ENCODE measurements at places on chromosomes 12 and 14.

- ATAC-seq = peak; percentile 41
Observed at GRCh38 chr14:93332397-93332852, 411 bp downstream of the BTBD7 start.

GRCh38 chr14:84336433-84336832, 1193.5 kb upstream of the FLRT2 start:
- ATAC-seq = no peak

GRCh38 chr12:79661629-79662028, 29.1 kb downstream of the PAWR start:
- ATAC-seq = no peak

DNA sequence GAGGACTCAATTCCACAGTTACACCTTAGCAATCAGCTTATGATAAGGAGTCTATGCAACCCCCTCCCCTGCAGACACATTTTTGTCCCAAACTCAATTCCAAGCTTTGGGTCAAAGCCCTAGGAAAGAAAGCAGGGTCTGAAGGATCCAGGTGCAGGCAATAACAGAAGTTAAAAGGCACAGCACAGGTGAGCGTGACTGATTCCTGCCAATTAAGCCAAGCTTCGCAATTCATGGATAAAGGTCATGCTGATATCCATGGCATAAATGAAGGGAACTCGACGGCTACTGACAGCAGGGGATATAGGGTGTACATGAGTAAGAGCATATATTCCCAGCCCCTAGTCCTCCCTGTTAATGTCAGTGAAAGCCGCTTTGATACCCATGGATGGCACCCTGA, 39.3 kb downstream of the C12orf56 start:
- no peak for ATAC-seq

GRCh38 chr14:35958499-35958898, 132.4 kb downstream of the BRMS1L start:
- no peak for ATAC-seq

DNA sequence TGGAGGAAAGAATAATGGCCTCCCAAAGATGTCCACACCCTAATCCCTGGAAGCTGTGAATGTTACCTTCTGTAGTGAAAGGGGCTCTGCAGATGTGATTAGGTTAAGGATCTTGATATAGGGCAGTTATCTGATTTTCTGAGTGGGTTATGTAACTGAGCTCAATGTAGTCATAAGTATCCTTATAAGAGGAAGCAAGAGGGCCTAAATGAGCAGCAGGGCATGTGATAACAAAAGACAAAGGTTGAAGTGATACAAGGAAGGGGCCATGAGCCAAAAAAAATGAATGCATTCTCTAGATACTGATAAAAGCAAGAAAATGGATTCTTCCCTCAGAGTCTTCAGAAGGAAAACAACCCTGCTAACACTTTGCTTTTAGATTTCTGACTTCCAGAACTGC, 78.8 kb downstream of the OSBPL8 start:
- ATAC-seq = no peak

- ATAC-seq = no peak
Observed at GRCh38 chr12:133010657-133011297, 24.6 kb downstream of the ZNF26 start.

DNA sequence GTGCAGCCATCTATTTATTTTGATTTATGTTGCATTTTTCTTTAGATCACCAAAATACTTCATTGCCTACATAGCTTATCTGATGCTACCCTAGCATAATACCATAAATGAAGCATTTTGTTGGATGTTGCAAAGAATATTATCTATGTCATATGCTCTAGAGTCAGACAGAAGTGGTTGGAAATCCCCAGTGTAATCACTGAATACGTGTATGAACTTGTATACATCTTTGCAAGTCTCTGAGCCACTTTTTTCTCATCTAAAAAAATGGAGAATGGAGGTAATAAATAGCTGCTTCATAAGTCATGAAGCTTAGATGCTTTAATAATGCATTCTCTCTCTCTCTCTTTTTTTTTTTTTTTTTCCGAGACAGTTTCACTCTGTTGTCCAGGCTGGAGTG, 18.5 kb downstream of the EVL start:
- peak; percentile 53 for ATAC-seq

DNA sequence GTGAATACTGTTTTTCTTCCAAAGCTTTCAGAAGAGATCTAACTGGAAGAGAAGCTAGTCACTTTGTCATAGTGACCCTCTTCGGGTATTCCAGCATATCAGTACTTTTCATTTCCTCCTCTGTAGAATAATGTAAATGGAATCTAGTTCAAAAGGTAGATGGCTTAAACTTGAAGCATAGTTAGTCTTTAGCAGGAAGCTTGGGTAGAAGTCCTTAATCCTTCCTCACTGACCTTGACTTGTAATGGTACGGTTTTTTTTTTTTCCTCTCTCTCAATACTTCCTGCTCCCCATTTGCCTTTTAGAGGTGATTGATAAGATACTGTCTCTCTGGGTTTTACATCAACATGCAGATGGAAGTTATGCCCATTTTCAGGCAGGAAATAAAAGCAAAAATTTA, 1.7 kb downstream of the FBXO34 start:
- no peak for ATAC-seq

DNA sequence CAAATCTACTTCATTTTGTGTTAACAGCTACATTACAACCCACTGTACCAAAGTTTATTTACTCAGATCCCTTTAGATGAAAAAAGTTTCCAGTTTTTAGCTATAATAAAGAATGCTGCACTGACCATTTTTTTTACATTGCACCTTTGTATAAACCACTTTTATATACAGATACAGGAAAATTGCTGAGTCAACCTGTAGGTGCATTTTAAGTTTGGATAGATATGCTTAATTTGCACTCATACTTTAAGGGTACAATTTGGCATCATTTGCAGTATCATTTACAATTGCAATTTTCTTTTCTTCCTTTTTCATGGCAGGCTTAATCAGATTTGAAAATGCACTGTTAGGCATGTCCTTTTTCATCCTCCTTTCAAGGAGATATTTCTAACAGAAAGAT, 257.8 kb upstream of the LMO3 start:
- no peak for ATAC-seq

DNA sequence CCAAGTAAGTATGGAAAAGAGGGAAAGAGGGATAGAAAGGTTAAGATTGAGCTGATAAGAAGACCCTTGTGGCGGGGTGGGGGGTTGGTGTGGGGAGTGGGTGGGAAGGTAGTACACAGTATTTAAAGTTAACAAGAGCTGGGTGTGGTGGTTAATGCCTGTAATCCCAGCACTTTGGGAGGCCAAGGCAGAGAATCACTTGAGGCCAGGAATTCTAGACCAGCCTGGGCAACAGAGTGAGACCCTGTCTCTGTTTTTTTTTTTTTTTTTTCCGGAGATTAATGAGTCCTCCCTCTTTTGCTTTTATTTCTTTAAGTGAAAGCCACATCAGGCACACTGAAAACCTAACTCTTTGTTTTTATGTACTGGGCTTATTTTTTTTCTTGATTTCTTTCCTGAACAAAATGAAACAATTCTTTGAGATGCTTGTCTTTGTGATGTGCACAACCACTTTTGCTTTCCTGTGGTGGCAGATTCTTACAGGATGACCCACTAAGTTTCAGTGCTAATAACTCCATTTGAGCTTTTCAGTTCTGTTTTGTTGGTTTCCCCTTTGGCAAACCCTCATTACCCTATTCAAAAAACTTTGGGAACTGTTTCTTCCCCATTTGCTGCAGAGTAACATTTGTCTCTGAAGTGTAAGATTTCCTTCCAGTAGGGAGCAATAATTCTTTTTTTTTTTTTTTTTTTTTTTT, 54.8 kb downstream of the WNK1 start:
- no peak for ATAC-seq

- ATAC-seq = peak; percentile 83
Observed at GRCh38 chr14:75230140-75230792, 48.4 kb upstream of the FOS start.

DNA sequence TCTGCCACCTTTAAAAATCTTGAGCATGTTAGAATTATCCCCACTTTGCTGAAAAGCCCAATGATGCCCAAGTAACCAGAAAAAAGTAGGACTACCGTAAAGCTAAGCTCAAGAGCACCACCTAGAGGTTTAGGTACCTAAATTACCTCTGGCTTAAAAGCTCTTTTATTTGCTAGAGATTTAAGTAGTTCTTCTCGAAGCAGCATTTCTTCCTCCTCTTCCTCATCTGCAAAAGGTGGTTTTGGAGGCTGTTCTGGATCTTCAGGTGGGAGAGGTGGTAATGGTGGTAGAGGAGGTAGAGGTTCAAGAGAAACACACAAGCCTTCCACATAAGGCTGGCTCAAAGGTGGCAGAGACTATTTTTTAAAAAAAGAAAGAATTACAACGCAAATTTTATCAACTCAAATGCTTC, 26.9 kb downstream of the ZFC3H1 start:
- ATAC-seq = no peak

- no peak for ATAC-seq
Observed at GRCh38 chr12:66859751-66860440, 181.0 kb upstream of the GRIP1 start.

DNA sequence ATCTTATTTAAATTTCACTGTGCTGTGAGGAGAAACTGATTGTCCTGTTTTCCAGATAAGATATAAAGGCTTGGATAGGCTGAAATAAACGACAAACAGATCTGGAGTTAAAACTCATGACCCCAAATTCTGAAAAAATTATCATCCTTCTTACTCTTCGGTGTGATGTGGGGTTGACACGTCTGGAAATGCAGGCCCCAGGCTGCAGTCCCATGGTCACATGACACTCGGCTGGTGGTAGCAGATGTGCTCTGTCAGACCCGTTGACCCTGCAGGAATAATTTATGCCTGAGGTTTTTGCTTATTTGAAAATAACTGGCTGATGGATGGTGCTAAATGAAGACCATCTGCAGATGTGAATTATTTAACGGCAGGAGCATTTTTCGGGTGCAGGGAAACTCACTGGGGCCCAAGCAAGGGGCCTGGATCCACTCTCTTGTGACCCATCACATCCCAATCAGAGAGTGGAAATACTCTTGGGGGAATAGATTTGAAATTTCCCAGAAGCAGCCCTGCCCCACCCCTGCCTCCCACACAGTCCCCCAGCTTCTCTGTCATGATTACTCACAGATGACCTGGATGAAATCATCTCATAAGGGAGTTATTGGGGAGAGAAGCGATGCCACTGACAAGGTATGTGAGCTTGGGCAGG, 47.7 kb upstream of the CMKLR1 start:
- ATAC-seq = no peak

DNA sequence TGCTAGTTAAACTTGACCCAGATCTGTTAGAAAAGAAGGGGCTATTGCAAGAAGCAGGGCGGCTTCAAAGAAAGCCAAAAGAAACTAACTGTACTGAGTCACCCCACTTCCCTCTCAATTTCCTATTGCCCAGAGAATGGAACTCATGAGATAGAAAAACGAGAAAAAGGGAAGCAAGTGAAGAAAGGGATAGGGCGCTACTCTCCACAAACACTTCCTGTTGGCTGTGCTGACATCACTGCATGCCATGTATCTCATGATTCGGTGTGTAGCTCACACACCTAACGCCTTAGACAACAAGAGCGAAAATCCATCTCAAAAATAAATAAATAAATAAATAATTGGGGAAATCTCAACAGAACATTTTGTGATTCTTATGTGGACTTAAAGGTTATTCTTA, 13.0 kb upstream of the P2RX4 start:
- ATAC-seq = no peak

DNA sequence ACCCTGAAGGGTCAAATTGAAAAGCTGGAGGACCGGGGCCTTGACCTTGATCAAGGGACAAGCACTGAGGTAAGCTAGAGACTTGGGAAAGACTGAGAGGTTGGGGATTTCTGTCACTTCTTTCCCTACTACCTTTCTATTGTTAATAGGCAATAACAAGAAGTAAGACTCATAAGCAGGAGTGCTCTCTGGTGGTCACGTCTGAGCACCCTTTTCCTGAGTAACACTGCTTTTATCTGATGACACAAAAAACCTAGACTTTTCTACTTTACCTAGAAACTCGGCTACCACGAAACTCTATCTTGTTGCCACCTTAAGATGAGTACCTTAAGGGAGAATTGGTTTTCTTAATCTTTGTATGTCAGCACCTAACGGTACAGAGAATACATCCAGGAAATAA, 35.5 kb upstream of the PPFIBP1 start:
- no peak for ATAC-seq

- ATAC-seq = no peak
Observed at GRCh38 chr12:95336387-95337067, 118.9 kb downstream of the VEZT start.

GRCh38 chr14:101721951-101722661, 39.4 kb upstream of the PPP2R5C start:
- peak; percentile 80 for ATAC-seq

GRCh38 chr12:26431211-26431610, 235.8 kb downstream of the SSPN start:
- no peak for ATAC-seq

DNA sequence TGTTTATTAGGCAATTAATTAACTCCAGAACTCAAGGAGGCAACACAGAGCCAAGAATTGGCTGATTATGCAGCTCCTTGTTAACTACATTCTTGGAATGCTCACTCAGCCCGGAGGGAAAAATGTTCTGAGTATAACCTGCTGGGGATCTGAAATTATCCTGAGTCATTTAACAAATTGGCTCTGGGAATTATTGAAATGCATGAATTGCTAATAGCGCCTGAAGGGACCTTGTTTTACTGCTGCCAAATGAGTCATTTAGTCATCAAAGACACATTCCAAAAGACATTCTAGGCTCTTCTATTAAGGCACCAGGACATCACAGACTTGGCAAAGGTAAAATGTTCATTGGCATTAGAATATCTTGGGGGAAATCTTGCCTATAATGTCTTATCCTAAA, 13.0 kb downstream of the TMEM52B start:
- no peak for ATAC-seq

DNA sequence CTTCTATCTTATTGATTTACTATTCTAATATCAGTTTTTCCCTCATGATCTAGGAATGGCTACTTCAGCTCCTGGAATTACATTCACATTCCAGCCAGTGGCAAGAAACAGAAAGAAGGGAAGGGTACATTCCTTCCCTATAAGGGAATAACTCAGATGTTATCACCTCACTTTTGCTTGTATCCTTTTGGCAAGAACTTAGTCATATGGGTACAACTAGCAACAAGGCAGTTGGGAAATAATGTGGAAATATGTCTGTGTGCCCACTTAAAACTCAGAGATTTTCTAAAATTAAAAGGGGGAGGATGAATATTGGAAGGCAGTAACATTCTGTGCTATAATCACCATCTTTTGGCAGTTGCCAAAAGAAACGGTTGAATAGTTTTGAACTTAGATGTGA, 85.6 kb downstream of the MSRB3 start:
- no peak for ATAC-seq

- ATAC-seq = no peak
Observed at GRCh38 chr12:91935296-91935695, 210.3 kb downstream of the BTG1 start.

GRCh38 chr12:42912367-42912766, 322.8 kb upstream of the PRICKLE1 start:
- ATAC-seq = no peak

- no peak for ATAC-seq
Observed at GRCh38 chr12:105499205-105499604, 168.7 kb downstream of the C12orf75 start.

All from activated CD4-positive, CD25-positive, alpha-beta regulatory T cell treated with anti-CD3 and anti-CD28 coated beads, Interleukin-2, amount 50 U/mL, for 24 hours (primary cell).